ENCODE measurements at places on chromosomes 7 and 10.

DNA sequence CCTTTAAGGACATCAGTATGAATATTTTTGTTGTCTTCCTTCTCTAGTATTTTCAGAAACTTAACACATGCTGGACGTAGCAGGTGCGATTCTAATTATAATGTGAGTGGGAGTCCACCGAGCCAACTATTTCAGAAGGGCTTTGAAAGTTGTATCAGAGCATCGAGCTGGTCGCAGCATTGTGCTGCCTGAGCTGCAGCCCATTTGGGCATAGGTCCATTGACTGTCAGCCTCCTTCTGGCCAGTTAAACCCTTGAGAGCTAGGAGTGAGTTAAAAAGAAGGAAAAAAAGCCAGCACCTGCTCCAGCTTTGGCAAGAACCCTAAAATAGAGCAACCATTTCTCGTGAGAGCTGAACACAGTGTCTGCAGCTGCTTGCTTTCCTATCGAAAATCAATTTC lies 47.8 kb downstream of the SLC35G1 start:
- no peak for DNase-seq

DNA sequence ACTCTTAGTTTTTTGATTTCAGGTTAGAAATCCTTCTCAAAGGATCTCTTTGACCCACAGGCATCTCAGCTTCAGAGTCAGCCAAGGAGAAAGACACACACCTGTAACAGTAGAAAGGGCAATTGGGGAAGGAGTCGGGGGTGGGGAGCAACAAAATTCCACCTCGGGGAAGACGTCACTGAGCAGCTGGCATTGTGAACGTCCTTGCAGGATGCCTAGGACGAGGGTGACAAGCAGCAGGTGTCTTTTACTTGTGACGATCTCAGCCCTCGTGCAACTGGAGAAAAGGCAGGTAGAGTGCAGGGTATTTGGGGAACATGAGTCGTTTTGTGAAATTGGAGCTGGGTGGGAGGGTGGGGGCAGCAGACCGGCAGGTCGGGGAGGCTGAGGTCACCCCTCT lies 627.0 kb downstream of the ACTR3B start:
- no peak for DNase-seq

- no peak for DNase-seq
Measured at GRCh38 chr10:42475168-42476098, 162.9 kb downstream of the ZNF33B start.

- DNase-seq, result no peak
Measured at GRCh38 chr7:114073701-114074100, 154.9 kb upstream of the PPP1R3A start.

- DNase-seq, result no peak
Measured at GRCh38 chr7:143199040-143199439, 15.8 kb downstream of the TAS2R39 start.

DNA sequence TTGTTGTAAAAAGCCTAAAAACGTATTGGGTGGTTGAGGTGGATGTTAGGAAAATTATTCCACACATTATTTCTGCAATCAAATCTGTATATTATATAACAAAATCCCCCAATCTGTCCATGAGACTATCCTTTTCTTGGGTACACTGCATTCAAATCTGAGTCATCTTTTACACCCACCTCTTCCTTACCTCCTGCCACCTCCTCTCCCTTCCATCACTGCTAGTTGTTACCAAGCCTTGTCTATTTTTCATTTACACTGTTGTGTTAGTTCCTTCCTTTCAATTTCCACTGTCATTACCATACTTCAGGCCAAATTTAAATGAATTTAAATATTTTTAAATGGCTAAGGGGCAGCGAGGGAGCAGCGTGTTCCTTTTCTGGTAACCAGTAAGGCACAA lies 83.3 kb downstream of the ITGA8 start:
- no peak for DNase-seq

DNA sequence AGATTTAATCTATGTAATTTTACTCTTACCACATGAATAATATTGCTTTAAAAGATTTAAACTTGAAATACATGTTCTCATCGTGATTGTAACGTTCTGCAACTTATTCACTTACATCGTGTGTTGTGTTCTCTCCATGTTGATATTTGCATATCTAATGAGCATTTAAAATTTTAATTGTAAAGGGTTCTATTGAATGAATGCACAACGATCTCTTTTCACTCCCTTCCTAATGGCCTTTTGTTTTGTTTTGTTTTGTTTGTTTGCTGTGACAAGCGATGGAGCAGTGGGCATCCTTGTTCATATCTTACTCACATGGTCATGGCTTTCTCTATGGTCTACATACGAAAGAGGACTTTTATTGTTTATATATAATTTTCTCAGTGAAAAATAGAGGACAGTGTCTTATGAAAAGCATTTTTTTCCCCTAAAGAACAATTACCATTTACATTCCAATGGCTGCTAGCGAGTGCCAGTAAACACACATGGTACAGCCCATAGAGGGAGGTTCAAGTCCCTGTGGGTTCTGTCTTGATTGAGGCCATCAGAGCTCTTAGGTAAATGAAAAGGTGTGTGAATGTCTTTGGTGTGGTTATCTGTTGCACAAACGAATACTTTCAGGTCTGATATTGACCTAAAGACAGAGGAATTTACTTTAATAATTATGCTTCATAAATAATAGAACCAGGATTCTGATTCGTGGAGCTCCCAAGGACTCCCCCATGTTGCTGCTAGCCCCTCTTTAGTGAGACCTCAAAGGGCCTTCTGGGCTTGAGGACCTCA lies 32.4 kb downstream of the BTBD16 start:
- DNase-seq, result no peak

- no peak for DNase-seq
Measured at GRCh38 chr10:91758303-91759146, 39.7 kb upstream of the TNKS2 start.

- no peak for DNase-seq
Measured at GRCh38 chr7:141390339-141390738, 160.9 kb upstream of the AGK start.

GRCh38 chr7:5193880-5194279 lies 3.8 kb downstream of the WIPI2 start:
- no peak for DNase-seq

GRCh38 chr7:150373049-150373801 lies 4.6 kb downstream of the REPIN1 start:
- no peak for DNase-seq

GRCh38 chr7:124379296-124379695 lies 346.4 kb upstream of the TMEM229A start:
- DNase-seq, result no peak

- no peak for DNase-seq
Measured at GRCh38 chr7:90484706-90485105, 15.3 kb downstream of the PTTG1IP2 start.

DNA sequence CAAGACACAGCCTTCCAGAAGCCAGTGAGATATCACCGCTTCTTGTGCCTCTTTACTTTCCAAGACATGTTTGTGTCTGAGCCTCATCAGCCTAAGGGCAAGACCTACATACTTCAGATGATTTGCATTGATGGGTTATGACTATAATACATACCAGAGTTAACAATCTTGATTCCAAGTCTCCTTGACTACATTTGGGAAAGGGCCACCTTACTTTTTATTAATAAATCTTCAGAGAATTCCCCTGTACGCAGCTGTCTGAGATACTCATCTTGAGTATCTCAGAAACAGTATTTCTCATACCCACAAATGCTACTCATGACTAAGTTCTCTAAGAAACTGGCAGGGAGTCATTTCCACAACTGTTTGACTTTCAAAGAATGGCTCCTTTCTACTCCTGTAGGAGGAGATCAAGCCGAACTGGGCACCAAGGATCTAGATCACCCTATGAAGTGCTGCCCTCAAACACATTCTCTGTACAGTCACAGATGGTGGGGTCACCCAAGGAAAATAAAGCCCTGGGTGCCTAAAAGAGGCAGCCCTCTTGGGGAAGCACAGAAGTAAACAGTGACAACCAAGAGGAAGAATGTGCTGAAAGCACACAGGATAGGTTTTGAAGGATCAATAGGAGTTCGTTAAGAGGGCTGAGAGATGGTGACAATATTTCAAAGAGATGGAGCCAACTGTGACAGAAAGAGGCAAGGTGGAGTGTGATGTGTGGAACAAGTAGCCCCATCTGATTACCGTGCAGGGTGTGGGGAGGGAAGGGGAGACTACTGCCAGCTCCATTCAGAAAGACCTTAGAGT lies 138.9 kb downstream of the JAZF1 start:
- no peak for DNase-seq

DNA sequence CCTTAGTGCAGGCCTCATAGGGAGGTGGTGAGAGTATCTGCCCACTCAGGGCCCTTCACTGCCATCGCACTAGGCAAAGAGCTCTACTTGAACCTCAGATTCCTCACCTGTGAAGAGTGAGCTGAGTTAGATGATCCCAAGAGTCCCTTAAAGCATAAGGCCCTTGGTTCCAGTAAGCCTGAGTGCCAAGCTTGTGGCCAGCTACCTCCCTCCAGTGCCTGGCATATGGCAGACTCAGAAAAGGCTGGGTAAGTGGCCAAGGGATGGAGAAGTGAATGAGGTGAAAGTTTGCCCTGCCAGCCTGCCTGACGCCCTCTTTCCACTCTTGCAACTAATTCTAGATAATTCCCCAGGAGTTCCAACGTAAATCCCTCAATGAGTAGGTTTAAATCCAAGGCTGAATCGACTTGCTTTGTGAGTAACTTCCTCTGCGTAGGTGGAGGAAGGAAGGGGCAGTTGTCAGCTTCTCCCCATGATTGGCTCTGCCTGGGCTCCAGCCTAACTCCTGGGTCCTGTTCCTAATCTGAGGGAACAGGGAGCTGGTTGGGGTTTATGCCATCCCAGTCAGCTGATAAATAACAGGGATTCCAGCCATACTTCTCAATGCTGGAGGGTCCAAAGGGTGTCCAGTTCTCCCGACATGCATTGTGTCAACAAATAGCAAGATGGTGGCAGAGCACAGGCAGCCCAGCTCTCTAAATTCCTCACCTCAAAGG lies 14.2 kb downstream of the DUSP5 start:
- no peak for DNase-seq

DNA sequence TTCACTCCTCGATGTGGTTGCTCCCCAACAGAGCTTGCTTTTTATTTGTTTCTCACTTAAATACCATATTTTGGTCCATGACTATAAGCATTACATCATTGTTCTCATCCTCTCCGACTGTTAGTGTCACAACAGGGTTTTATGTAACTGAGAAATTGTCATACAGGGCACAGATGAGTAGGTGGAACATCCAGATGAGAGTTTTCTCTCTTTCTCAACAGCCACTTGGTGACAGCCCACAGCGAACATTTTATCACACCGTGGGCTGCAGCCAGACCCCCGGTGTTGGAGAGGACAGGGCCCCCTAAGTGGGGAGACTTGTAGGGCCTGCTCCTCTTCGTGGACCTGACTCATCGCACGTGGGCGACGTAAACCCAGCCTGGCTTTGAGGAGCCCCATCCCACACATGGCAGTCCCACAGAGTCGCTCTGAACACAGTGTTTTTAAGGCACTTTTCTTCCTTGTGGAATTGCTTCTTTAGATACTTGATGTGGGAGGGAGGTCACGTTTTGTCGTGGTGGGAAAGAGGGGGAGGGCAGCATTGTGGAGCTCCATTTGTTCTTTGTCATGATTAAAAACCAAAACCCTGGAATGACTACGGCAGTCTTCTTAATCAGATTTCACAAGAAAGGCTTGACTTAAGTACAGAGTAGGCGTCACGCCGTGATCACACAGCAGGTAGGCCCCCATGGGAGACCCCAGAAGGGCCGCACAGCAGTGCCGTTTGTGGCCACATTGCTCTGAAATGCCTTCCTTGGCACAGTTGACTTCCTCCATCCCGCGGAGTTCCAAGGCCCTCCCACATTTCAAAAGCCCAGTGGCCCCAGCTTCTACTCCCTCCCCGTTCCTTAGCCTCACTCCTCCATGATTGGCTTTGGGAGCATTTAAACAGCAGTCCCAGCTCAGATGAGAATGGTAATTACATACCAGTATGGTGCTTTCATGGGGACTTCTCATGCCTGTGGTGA lies 220.6 kb downstream of the CCDC3 start:
- DNase-seq, result no peak

- no peak for DNase-seq
Measured at GRCh38 chr7:36597090-36597773, 127.1 kb downstream of the AOAH start.

DNA sequence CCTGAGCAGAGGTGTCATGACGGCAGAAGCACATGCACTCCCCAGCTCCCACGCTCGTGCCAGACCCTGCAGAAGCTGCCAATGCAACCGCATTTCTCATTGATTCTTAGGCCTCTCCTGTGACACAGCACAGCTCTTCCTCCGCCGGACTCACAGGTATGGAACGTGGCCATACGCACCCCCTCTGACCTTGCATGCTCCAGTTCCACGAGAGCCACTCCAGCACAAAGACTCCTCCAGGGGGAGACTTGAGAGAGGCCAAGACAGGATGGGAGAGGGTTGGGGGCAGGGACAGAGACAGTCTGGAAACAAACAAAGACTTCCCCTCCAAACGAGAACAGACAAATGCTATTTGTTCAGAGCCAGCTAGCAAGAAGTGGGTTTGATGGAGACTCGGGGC lies 124.3 kb upstream of the PPP2R2D start:
- DNase-seq, result no peak

DNA sequence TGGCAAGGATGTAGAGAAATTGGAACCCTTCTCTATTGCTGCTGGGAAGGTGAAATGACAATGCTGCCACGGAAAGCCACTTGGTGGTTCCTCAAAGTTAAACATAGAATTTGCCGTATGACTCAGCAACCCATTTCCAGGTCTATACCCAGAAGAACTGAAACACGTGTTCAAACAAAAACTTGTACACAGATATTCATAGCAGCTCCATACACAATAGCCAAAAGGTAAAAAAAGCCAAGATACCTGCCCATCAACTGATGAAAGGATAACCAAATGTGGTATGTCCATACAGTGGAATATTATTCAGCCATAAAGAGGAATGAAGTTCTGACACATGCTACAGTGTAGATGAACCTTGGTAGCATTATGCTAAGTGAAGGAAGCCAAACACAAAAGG lies 39.1 kb downstream of the LHPP start:
- no peak for DNase-seq

DNA sequence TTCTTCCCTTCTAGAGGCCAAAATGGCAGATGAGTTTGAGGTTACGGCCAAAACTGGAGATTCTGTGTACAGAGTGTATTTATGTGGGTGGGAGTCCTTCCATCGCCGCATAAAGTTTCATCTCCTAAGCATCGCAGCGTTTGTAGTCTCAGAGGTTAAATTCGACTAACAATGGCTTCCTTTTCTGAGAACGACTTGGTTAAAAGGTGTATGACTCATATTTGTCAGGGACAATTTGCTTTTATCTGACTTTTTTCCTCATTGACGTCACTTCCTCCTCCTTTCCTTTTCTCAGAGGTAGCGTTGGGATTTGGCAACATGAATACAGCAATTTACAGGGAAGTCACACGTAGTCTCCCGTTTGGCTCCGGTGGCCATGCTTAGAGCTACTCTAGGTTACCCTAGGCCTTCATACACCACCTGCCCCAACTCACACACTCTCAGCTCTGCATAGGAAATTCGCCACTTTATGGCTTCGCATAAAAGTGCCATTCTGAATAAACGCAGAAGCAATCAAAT lies 37.6 kb upstream of the TCF7L2 start:
- no peak for DNase-seq
